Daoy (cell line): ENCODE measurements at places on chromosomes 3 and 15.

GRCh38 chr15:71198846-71199245 is 83.6 kb downstream of the THSD4 start:
- DNase-seq, result no peak

- no peak for DNase-seq
These were observed 14.6 kb upstream of the GPR160 start for GRCh38 chr3:170023165-170023564.

GRCh38 chr3:41050144-41050543 is 149.2 kb upstream of the CTNNB1 start:
- DNase-seq, result no peak

GRCh38 chr15:67120009-67120838 is 54.8 kb downstream of the SMAD3 start:
- DNase-seq, result no peak

DNA sequence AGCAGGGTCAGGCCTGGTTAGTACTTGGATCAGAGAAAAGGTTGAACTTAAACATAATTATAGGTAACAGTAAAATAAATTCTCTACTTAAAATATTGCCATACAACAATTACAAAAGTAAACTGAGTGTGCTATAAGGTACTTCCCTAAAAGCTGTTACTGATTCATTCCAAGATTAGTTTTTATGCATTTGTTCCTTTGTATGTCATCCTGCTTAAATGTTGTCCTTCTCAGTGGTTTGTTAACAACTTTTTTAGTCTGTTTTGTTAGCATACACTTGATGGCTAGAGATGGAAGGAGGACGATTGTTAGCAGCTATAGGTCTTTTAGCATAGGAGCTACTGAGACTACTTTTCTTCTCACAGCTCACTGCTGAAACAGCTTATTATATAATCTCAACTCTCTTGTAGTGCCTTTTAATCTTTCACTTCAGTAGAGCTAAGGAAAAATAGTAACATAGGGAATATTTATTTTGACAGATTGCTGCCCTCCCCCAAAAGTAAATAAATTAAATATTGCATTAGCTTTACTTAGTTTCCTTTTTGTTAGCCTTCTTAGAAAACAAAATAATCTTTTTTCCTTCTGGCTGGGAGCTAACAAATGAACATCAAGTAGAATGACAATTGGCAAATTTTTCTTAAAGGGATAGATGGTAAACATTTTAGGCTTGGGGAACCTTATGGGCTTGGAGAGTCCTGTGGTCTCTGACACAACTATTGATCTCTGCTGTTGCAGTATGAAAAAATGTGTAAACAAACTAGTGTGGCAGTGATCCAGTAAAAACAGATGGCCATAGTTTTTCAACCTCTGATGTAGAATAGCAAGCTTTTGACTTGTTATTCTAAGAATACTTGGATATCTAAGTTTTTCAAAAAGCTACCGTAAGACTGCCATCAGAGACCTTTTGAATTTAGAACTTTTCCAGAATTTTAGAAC is 39.5 kb downstream of the USP8 start:
- DNase-seq, result no peak

DNA sequence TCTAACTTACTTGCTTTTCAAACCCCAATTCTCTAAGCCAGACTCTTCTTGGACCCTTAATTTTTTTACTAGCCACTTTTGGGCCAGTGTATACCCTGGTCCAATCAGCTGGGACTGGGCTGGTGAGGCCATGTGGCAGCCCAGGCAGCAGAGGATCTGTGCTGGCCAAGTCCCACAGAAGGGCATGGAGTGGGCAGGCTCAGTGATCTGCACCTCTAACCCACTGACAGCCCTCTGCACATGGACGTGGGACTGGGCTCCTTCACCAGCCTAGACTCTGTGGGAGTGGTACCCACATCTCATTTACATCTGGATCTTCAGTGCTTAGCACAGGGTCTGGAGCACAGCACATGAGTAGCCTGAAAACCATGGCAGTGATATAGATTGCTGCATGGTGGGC is 56.1 kb upstream of the PRR23C start:
- no peak for DNase-seq

DNA sequence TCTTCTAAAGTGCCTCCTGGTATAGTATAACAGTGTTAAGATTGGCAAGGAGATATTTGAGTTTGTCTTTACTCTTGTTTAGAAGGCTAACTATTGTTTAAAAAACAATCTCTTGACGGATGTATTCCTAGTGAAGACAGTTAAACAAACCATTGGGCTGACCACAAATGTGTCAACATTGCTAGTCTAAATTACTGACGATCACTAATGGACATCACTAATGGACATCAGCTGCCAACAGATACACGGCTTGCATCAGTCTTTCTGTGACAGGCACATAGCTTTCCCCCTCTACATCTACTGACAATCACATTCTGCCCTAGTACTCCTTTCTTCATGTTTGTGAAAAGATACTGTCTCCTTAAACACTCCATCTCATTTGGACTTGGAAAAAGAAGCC is 57.1 kb upstream of the ETV5 start:
- DNase-seq, result no peak

GRCh38 chr15:27873039-27873438 is 226.1 kb downstream of the OCA2 start:
- DNase-seq, result no peak

- DNase-seq, result no peak
These were observed 27.7 kb downstream of the ZDHHC3 start for GRCh38 chr3:44948239-44948638.

DNA sequence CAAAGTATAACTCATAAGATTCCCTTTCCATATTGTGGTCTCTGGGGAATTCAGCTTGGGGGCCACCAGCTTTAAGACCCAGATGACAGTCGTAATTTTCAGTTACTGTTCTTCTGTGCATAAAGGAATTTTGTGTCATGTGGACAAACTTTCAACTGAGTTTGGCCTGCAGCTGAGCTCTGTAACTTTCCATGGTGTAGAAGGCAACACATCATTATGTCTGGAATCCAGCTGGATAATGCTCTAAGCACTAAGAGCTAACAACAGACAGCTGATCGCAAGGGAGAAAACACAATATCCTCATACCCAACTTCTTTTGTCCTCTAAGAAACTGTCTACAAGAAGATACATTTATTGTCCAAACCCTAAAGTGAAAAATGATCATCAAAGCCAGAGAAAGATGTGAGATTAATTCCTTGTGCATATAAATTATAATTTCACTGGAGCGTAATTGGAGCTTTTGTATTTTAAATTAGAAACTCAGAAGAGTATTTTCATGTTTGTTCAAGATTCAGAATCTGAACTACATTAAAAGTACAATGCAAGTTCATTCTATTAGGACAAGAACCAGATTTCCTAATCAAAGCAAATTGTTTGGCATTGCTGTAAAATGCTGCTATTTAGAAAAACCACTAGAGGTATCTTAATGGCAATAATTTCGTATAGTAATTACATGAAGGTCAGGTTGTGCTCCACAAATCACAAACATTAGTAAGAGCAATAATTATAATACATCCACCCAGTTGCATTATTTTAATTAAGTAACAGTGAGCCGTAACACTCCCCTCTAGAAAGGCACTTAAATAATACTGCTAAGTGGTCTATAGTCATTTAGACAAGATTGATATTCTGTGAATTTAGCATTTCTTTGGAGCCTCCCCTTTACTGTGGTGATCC is 218.8 kb downstream of the ATP8B4 start:
- DNase-seq, result no peak

DNA sequence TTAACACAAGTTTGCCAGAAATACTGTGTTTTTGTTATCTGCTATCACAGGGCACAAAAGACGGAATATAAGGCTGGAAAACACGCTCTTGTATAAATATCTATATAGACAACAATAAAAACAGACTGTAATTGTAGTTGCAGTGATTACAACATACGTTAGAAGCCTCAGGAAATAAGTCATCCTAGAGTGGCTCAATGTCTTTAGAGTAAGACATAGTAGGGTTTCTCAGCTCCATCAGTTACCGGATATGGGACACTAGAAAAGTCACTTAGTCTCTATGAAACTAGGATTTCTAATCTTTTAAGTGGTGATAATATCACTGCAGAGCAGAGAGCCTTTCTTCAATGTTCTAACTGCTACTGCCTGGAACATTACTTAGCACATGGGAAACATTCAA is 208.8 kb downstream of the STAG1 start:
- DNase-seq, result no peak
